ENCODE measurements at places on chromosomes 11 and 22.

GRCh38 chr11:67464411-67465188 lies 4.5 kb downstream of the TMEM134 start:
- peak; percentile 67 for DNase-seq

- no peak for DNase-seq
These were observed 35.7 kb upstream of the ARFGAP3 start for GRCh38 chr22:42892571-42893316.

DNA sequence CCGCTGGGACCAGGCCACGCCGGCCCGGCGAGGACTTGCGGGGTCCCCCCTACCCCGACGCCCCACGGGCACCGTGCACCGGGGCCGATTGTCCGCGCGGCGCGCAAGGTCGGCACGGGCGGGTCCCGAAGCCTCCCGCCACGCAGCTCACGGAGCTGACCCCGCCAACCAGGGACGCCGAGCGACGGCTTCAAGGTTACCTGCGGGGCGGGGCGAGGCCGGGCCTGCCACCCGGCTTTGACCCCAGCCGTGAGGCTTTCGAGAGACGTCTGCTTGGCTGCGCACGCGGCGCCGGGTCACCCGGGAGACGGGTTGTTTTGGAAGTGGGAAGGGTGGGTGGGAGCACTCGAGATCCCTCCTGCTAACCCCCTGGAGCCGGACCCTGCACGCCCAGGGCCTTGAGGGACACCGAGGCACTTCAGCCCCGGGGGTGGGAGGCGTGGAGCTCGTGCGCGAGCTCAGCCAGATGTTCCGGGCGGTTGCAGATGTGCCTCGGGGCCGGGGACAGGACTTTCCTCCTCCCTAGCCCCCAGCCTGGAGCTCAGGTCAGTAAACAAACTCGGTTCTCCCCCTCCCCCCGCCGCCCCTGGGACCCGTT lies 3.2 kb upstream of the WNT11 start:
- DNase-seq, result no peak

DNA sequence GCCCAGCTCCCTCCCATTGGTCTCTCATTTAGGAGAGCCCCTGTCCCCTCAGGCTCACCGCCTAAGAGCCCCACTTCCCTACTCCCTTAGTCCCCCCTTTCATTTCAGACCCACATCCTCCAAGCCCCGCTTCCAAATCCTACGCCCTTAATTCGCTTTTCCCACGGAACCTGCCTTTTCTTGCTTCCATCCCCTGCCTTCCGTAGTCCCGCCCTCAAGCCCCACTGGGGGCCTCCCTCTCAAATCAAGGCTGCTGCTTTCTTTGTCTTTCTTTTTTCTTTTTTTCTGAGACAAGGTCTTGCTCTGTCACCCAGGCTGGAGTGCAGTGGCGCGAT lies 396 bp downstream of the CCDC157 start:
- no peak for DNase-seq

- DNase-seq, result peak; percentile 56
These were observed 6.3 kb upstream of the FADS3 start for GRCh38 chr11:61897387-61898246.

GRCh38 chr11:134271978-134272377 lies 4.2 kb upstream of the GLB1L3 start:
- DNase-seq, result no peak

DNA sequence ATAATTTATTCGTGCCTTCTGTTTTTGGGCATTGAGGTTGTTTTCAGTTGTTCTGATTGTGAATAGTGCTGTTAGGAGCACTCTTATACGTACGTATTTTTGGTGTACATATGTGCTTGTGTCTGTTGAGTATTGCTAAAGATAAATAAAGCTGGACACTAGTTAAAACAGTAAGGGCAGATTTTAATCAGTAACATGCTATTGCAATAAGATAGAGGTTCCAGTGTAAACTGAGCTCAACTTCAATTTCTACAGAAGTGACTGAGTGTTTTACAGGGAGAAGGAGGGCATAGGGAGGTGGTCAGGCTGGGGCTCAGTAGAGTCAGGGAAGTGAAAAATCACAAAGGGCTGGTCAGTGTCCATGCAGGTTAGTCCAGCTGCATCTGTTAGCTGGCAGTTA lies 76.0 kb upstream of the PARVA start:
- DNase-seq, result no peak

DNA sequence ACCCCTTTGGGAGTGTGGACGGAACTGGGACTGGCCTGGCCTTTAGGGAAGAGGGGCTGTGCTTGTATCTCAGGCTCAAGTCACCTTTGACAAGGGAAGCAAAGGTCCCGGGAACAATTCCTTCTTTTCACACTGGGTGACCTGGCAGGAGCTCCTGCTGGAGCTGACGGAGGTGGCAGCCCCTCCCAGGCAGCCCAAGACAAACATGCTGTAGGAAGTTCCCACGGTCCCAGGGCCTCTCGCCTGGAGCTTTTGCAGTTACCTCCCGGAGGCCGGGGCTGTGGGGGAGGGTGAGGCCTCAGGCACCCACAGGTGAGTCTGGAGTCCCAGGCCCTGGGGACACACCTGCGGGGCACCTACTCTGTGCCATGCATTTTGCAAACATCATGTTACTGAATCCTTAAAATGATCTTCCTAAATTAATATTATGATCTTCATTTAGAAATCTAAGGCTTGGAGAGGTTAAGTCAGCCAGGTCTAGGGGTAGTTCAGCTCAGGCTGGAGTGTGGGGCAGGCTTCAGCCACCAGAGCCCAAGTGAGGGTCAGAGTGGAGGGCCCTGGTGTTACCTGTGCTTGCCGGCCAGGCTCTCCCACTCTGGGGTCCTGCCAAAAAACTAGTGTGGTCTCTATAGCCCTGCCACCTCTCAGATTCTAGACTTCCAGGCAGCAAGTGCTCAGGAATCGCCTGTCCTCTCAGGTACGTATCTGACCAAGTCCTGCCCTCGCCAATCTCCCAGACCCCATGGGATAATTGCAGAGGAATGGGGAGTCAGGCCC lies 15.7 kb upstream of the MYEOV start:
- no peak for DNase-seq

- no peak for DNase-seq
These were observed 34.2 kb upstream of the FTH1 start for GRCh38 chr11:62001450-62002191.

GRCh38 chr11:78961247-78961646 lies 386.6 kb upstream of the NARS2 start:
- DNase-seq, result peak; percentile 29

DNA sequence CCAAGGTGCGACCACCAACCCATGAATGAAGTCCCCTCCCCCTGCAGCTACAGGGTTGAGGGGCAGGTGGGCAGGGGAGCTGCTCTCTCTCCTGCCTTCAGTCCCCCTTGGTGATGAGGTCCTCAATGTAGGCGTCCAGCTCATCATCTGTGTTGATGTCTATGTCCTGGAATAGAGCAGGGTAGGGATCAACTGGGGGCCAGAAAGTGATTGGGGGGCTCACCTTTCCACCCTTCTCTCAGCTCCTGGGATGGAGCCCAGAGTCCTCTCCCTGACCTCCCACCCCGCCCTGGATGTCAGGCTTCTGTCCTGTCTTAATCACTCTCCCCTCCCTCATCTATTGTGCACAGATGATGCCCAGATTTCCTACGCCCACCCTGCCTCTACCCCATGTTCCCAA lies 41.9 kb downstream of the MORC2 start:
- DNase-seq, result no peak

GRCh38 chr11:116577273-116577672 lies 195.5 kb downstream of the BUD13 start:
- no peak for DNase-seq

- no peak for DNase-seq
These were observed 5.4 kb upstream of the TXN2 start for GRCh38 chr22:36486619-36487384.

DNA sequence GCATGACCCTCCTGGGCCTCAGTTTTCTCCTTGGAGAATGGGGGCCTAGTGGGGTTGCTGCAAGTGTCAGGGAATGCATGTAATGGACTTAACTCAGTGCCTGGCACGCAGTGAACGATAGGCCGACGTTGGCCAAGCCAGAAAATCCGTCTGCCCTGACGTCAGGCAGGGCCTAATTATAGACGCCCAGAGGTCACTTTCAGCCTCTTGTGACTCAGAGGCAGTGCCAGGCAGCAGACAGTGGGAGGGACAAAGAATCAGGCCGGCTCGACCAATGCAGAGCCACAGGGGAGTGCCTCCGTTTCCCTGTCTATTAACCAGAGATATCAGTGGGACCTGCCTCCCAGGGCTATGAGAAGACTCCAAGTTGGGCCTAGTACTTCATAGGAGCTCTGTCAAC lies 115.0 kb downstream of the MN1 start:
- DNase-seq, result peak; percentile 51

DNA sequence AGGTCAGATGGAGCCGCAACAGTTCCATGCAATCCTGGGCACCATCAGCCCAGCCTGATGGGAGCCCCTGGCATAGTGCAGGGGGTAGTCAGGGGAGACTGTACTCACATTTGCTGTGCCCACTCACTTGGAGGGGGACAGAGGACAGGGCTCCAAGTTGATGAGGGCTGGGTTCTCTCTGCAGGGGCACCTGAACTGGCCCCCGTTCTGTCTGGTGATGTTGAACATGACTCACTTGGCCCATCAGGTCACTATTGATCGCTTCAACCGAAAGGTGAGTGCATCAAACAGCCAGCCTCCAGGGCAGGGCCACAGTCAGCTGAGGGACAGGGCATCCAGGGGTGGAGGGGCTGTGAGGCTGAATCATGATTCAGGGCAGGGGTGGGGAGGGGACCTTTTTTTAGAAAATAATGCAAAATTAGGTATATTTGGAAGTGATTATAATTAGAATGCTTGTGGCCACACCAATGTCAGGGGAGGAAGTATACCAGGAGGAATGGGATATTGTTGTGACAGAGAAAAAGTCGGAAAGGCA lies 66.4 kb downstream of the OTOG start:
- DNase-seq, result no peak

- no peak for DNase-seq
These were observed 24.5 kb upstream of the PDGFB start for GRCh38 chr22:39269095-39269790.

DNA sequence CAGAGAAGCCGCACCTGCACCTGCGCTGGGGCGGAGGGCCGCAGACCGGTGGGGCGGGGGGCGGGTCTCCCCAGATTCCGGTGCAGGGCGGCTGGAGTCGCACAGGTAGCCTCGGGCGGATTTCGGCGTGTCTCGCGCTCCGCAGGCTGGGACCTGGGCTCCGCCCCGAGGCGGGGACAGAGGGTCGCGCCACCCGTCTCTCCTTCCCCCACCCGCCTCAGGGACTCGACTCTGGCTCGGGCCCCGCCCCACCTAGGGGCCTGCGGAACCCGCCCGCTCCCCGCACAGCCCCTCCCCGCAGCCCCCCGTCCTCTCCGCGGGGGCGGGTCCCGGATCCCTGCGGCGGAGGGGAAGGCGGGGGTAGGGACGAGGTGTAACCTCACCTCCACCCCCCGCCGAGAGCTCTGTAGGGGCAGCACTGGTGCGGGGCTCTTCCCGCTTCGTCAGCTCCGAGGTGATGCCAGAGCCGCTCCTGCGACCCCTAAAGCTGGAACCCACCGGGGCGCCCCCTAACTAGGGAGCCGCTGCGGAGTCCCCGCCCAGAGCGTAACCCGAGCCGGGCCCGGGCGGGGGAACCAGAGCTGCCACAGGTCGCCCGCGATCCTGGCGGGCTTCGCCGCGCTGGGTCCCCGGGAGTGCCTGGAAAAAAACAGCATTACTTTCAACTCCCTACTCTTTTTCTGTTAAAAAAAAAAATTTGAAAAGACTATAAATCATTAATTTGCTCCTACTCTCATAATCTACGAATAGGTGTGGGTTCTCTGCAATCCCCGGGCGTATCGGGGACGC lies at the start of gene SLC29A2:
SLC29A2 (minus strand) TSS at position 134 of the 789 bp plus-strand sequence. CDS start 169 bp downstream, outside the sequence.
- DNase-seq, result no peak

- DNase-seq, result no peak
These were observed 23.4 kb downstream of the LRRC55 start for GRCh38 chr11:57205041-57205641.

- peak; percentile 87 for DNase-seq
These were observed 64.7 kb upstream of the CTSC start for GRCh38 chr11:88402192-88402715.

GRCh38 chr11:126917531-126918204 lies 82.9 kb downstream of the KIRREL3 start:
- peak; percentile 92 for DNase-seq

GRCh38 chr22:18976197-18976751 lies 40.2 kb upstream of the PRODH start:
- no peak for DNase-seq

DNA sequence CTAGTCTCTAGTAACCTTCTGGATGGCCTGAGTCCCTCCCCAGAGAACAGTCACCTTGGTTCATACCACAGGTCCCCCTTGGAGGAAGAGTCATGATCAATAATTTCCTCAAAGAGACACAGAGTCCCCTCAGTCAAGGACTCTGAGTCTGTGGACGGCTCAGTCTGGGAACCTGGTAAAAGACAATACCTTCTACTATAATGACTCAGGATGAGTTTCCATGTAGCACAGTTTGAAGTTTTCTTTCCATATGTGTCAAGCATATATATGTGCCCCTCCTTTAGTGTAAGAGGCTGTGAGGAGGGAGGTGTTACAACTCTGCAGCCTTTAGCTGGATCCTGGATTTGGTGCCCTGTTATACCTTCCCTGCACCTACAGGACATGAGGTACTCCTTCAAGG lies 54.4 kb upstream of the TSKU start:
- no peak for DNase-seq

- no peak for DNase-seq
These were observed 18.1 kb downstream of the SMARCB1 start for GRCh38 chr22:23804781-23805291.

GRCh38 chr11:117554601-117555333 lies 227.1 kb downstream of the CEP164 start:
- DNase-seq, result no peak

DNA sequence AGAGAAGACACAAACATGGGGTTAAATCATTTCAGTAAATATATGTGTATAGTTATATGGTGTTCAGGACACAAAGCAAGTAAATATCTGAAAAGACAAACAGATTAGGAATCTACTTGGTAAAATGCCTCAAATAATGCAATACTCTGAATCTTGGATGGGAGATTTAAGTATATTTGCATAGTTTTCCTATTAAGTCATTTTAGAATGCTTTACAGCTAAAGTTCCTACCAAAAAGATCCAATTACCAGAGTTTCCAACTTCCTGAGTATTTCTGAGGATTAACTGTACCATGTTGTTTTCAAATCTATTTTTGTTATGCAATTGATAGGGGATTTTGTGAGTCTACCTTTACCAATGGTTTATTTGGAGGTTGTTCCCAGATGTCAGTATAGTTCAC lies 424.4 kb upstream of the CCDC179 start:
- no peak for DNase-seq

DNA sequence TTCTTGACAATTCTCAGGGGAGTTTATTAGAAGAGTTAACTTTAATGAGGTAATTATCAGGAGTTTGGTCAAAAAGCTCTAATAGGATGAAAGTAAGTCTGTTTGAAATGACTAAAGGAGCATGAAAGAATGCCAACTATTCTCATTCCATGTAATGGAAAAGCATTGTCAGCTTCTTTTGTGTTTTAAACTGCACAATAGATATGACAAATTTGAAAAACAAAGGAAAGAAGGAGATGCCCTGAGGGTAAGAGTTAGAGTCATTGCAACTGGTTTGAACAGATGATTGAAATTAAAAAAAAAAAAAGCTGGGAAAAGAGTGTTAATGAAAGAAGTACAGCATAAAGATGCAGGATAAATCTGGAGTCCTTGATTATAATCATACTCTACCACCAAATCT lies 296.8 kb upstream of the FOLH1 start:
- DNase-seq, result no peak

- no peak for DNase-seq
These were observed 28.5 kb downstream of the CUL5 start for GRCh38 chr11:108037211-108037610.

- no peak for DNase-seq
These were observed 342.6 kb upstream of the CCDC90B start for GRCh38 chr11:83628622-83629355.

Measured in H4 (cell line).